ENCODE measurements at places on chromosomes 1 and 21.

GRCh38 chr1:89190017-89190416 is 8.7 kb downstream of the GBP4 start:
- no peak for DNase-seq

DNA sequence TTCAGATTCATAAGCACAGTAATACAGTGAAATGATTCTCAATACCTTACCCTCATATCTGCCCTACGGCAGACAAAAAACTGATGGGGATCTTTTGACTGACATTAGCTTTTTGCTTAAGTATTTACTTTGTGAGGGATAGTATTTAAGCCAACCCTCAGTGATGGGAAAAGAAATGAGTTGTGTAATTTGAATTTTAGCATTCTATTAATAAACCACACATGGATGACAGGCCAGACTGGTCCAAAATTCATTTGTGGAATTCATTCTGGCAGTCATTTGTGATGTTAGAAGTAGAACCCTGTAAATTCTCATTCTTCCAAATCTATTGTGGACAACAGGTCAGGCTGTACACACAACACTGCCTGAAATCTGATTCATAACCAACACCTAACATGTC is 14.9 kb downstream of the TRIM33 start:
- no peak for DNase-seq

GRCh38 chr1:115330480-115331013 is 7.5 kb downstream of the NGF start:
- DNase-seq, result no peak

DNA sequence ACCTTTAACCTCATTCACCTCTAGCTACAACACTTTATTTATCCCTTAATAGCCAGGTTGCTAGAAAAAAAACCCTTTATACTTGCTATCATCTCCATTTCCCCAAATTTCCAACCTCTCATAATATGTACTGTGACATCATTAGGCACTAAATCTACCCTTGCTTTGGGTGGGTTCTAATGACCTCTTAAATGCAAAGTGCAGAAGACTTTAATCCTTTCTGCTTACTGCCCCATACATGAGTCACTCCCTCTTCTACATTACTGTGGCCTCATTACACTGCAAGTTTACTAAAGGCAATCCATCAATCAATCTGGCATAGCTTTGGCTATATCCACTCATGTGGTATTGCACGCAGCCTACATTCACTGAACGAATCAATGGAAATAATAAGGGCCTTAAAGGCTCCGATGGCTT is 353.3 kb downstream of the SMYD3 start:
- no peak for DNase-seq

DNA sequence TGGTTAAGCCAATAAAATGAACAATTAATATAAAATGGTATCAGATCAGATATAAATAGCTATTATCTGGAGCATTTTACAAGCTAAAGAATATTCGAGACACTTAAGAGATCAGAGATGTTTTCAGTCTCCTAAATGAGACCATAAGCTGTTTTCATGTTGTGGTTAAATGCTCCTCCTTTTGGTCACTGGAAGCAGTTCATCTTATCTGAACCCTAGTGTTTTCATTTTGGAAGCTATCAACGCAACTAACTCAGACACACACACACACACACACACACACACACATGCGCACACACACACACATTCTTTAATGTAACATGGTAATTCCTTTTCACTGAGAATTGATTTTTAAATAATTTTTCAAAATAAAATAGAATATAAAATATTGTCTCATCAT is 10.0 kb upstream of the LRRC8C start:
- DNase-seq, result no peak

DNA sequence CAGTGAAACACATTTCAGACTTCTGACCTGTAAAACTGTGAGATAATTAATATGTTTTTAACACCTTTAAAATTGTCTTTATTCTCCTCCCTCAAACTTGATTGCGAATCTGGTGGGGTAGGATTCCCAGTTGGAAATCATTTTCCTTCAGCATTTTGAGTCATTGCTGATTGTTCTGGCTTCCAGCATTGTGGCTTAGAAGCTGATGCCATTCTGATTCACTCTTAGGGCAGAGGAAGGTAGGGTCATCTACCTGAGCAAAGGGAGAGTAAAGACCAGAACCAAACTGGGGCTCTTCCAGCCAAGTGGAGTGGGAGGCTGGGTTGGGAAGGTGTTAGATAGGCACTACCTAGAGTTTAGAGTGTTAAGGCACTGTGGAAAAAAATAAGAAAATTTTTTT is 61.2 kb downstream of the MPZL1 start:
- DNase-seq, result no peak

- DNase-seq, result no peak
These were observed 350 bp upstream of the S100A6 start for GRCh38 chr1:153536012-153536670.

- DNase-seq, result no peak
These were observed 19.9 kb upstream of the AGO1 start for GRCh38 chr1:35863136-35863535.

GRCh38 chr21:36913247-36914169 is 53.0 kb downstream of the HLCS start:
- no peak for DNase-seq

- no peak for DNase-seq
These were observed 716.4 kb upstream of the ADAMTS5 start for GRCh38 chr21:27683292-27683691.

DNA sequence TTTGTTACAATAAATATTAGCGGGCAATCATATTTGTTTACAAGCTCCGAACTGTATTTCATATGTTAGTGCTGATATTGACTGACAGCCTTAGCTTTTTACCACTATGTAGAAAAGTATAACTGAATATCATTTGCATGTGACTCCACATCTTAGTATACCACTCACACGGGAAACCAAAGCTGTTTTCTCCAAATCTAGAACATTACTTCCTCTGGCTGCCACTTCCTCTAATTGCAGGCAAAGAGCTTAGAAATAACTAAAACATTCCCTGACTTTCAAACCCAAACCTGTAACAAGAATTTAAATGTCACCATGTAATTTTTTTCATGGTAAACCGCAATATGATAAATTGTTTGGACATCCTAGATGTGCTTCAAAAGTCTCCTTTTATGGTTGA is 174.7 kb downstream of the LBR start:
- no peak for DNase-seq

Data from GM12892 (cell line).